Kidney capillary endothelial cell (primary cell): ENCODE measurements at places on chromosomes 3 and 15.

GRCh38 chr15:69854001-69854400 lies 243.7 kb downstream of the TLE3 start:
- DNase-seq, result no peak

GRCh38 chr3:46576-46975 lies 150.0 kb upstream of the CHL1 start:
- no peak for DNase-seq

DNA sequence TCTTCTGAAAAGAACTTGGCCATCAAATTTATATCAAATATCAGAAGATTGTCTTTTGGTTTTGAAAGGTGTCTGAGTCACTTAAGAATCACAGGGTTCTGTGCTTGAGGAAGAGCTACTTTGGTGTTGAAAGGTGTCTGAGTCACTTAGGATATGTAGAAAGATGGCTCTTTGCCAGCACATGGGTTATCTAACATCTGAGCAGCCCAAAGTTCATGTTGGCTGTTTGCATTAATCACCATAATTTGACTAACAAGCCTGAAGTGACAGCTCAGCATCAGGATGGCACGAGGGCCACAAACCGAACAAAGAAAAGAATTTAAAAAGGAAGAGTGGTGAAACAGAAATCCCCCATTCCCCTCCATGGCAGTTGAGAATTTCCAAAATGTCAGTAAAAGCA lies 190.5 kb upstream of the CMC1 start:
- DNase-seq, result no peak

GRCh38 chr15:77107531-77108355 lies 36.8 kb upstream of the TSPAN3 start:
- DNase-seq, result no peak
